ENCODE measurements at places on chromosomes 11 and 22.

DNA sequence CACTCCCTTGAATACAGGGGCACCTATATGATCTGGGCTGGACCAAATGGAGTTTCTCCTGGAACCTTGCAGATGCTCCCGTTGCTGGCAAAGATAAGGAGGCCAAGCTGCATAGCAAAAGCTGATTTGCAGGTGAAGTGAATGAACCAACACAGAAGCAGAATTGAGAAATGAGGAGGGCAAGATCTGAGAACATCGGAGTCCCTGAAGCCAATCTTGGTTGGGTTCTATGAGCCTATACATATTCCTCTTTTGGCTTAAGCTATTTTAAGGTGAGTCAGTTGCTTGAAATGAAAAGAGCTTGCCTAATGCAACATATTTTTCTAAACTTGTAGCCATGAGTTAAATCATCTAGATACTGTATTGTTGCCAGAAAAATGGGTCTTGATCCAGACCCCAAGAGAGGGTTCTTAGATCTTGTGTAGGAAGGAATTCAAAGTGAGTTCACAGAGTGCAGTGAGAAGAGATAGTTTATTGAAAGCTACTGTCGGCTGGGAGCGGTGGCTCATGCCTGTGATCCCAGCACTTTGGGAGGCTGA lies 23.5 kb downstream of the WEE1 start:
- no peak for DNase-seq

DNA sequence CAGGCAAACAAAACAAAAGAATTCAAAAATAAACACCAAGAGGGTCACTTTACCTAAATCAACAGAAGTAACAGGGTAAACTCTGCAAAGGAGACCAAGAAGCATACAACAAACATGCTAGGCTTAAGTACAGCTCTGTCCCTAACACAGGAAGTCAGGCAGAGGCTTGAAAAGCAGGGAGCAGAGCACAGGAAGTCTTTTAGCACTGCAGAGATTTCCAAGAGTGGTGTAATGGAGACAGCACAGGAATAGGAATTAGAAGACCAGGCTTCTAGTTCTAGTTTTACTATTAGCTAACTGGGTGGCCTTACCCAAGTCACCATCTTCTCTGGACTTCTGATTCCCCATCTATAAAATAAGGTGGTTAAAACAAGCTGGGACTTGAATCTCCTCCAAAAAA lies 1.9 kb downstream of the RBFOX2 start:
- no peak for DNase-seq

DNA sequence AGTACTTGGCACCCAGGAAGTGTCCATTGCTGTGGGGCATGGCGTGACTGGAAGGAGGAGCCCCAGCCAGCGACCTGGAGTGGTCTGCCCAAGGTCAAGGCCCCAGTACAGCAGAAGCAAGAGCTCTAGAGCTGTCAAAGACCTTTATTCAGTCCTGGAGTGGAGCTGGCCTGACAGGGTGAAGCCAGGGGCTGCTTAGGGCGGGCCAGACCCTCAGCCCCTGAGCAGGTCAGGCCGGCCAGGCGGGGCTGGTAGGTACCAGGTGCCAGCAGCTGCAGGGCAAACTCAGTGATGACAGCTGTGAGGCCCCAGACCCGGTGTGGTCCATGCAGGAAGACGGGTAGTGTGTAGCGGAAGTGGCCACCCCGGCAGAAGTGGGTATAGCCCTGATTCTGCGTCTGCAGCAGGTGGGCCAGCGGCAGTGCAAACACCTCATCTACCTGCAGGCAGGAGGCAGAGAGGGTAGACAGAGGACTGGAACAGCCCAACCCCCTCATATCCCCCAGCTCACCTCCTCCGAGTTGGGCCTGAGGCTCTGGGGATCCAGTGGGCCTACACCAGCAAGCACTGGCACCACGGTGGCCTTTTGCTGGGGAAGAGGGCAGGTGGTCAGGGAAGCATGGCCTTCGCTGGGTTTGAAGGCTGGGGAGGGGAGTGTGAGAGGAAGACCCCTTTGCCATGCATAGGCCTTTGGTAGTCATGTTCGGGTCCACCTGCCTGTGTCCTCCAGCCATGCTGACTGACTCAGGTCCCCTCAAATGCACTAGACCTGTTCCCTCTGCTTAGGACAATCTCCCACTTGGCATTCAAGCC lies 1.7 kb downstream of the NUDT8 start:
- no peak for DNase-seq

- DNase-seq = no peak
These were observed 33.2 kb upstream of the CCDC90B start for GRCh38 chr11:83319346-83319745.

DNA sequence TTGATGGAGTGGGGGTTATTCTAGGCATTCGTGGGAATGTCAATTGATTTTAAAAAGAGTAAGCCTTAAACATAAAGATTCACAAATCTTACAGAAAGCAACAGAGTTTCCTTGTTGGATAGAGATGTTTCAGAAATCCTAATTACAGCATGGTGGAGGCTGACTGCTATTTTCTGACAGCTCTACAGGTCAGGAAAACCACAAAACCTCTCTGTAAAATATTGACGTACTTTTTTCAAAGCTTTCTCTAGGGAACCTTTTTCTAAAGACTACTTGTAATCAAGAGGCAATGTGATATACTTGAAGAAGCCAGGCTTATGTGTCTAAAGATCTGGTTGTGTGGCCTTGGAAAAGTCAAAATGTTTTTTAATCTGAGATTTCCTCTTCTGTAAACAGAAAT lies 9.1 kb upstream of the OR8B8 start:
- DNase-seq = no peak

GRCh38 chr11:82936261-82936660 lies 34.7 kb downstream of the DDIAS start:
- DNase-seq = no peak

DNA sequence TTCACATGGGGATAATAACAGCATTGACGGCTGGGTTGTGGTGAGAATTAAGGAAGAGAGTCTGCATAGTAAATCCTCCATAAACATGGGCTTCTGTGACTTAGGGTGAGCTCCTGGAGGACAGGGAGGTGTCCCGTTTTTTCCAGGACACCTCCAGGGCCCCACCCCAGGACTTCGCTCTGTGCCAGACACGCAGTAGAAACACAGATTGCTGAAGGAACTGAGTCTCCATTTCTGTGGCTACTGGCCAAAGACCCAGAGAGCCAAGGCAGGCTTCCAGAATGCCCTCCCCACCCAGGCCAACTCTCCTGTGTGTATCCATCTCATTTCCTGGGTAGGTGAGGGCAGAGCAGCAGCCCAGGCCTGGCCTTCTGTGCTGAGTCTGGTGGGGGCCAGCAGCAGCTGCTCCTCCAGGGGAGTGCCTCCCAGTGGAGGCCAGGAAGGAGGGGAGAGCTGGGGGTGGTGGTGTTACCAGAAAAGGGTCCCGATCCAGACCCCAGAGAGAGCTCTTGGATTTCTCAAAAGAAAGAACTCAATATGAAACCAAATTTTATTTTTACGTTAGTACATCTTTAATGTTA lies 9.5 kb upstream of the RFPL3 start:
- DNase-seq = no peak

- no peak for DNase-seq
These were observed 25.9 kb downstream of the PTDSS2 start for GRCh38 chr11:475941-476340.

DNA sequence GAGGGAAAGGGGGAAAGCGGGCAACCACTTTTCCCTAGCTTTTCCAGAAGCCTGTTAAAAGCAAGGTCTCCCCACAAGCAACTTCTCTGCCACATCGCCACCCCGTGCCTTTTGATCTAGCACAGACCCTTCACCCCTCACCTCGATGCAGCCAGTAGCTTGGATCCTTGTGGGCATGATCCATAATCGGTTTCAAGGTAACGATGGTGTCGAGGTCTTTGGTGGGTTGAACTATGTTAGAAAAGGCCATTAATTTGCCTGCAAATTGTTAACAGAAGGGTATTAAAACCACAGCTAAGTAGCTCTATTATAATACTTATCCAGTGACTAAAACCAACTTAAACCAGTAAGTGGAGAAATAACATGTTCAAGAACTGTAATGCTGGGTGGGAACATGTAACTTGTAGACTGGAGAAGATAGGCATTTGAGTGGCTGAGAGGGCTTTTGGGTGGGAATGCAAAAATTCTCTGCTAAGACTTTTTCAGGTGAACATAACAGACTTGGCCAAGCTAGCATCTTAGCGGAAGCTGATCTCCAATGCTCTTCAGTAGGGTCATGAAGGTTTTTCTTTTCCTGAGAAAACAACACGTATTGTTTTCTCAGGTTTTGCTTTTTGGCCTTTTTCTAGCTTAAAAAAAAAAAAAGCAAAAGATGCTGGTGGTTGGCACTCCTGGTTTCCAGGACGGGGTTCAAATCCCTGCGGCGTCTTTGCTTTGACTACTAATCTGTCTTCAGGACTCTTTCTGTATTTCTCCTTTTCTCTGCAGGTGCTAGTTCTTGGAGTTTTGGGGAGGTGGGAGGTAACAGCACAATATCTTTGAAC lies 6.8 kb downstream of the MALAT1 start:
- DNase-seq = no peak

DNA sequence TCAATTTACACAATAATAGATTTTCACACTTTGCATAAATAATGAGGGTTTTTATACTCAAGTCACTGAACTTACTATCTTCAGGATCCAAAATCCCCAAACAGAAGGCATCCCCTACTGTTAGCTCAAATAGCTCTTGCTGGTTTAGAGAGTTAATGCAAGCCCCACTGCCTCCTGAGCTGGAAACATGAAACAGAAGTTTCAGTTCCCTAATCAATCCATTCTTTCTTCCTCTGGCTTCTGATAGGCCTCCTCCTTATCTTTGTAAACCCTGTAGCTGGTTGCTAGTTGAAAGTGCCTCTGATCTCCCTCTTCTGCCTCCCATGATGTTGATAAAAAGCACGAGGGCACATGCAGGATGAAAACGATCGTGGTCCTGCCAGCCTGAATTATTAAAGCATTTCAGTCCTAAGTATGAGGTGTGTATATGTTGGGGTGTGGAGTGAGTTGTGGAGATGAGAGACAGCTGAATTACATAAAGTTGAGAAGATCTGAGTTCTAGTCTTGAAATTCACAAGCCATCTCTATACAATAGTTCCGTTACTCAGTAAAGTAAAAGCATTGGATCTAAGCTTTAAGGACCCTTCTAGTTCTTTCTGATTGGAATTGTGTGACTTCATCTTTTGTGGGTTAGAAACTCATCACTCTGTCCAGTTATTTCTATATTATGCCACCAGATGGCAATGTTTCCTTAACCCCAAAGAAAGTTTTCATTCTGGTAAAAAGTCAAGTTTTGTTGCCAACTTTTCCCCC lies 35.0 kb upstream of the EHF start:
- DNase-seq = no peak

- no peak for DNase-seq
These were observed 241.6 kb upstream of the CADM1 start for GRCh38 chr11:115745610-115746512.

GRCh38 chr11:34565417-34566207 lies 52.0 kb upstream of the ELF5 start:
- DNase-seq = no peak

DNA sequence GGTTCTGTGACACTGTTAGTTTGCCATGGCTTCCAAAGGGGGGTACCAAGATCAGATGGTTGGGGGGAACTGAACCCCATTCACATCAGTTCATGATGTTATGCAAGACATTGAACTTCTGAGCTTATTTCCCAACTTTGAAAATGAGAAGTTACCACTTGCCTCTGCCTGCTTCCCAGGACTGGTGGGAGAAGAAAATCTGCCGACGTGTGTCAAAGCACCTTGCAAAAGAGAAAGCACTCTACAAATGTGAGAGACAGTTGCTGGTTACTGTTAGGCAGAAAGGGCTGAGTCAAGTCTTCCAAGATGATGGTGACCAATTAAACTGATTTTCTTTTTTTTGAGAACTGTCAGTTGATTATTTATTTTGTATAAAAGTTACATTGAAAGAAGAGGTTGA lies 45.6 kb downstream of the SMCO4 start:
- DNase-seq = no peak

DNA sequence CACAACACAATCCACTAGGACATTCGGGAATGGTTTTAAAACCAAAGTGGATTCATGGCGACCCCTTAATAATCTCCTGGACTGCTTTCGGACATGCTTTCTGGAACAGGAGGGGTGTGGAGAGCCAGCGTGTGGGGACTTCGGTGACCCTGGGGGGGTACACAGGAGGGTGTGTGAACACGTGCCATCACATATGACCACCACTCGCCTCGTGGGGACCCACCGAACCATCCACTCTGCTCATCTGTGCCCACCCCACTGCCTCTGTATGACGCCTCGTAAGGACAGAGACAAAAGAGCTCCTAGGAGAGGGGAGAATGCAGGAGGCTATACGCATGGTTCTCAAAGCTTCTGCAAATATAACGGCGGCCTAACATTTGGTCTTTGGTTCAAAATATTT lies 8.9 kb downstream of the LTO1 start:
- DNase-seq = no peak

DNA sequence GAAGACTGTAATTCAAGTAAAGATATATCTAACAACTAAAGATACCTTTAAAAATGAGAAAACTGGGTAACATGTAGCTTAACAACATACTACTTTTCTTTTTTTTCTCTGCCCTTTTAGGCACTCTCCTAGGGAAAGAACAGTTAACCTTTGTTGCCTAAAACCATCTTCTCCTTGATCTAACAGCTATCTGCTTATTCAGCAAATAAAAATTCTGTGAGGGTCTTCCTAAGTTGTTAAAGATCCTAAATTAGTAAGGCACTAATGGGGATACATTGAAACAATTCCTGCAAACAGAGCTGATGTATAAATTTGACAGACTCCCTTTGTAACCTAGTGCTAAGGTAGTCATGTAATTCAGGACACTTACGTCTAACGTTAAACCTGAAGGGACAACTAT lies 39.1 kb downstream of the MTMR2 start:
- DNase-seq = no peak

DNA sequence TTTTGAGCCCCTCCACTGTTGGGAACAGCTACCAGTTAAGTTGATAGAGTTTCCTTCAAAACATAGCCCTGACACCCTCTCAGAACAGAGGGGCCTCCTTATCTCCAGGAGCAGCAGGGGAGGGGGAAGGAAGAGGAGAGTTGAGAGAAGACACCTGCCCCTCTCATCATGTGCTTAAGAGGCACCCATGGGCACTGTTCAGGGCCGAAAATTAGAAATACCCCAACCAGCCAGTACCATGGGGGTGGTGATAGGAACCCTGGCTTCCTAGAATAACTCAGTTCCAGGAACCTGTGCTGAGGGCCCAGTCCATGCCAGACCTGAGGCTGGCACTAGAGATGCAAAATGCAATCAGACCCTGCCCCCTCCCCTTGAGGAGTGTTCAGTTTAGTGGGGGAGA lies 9.3 kb upstream of the GDPD5 start:
- no peak for DNase-seq

DNA sequence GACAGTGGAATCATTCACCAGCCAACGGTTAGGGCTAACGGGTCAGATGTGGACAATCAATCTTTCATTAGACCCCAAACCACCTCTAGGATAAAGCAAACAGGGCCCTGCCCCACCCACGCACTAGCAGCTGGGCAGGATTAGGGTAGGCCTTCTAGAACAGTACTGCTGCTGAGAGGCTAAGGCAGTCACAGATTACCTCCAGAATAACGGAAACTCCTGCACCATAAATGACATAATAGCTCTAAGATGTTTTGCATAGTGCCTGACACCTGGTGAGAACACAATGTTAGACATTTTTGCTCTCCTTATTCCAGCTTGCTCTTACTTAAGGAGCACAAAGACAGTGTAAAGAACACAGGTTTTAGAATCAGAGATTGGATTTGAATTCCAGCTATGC lies 1.8 kb downstream of the SYTL2 start:
- DNase-seq = no peak

All from stimulated activated CD8-positive, alpha-beta memory T cell treated with anti-CD3 and anti-CD28 coated beads, Interleukin-7, amount 100 ng/mL, for 4 hours (primary cell).